SIG-M5 (cell line): ENCODE measurements at places on chromosomes 12 and 14.

DNA sequence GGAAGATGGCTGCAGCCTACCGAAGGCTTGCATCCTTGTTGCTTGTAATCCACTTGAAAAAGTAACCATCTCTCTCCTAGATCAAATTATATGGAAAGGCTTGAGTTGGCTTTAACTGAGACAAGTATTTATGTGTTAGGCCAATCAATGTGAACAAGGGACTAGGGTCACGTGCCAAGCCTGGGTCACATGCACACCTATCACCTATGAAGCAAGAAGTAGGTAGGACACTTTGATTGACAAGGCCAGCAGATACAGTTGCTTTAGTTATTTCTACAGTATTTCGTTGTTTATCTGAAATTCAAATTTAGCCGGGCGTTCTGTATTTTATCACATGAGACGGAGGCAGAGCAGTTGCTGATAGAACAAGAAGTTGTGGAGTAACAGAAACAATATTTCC lies 212.3 kb upstream of the OTX2 start:
- no peak for DNase-seq

GRCh38 chr14:81018251-81018650 lies 62.8 kb downstream of the TSHR start:
- DNase-seq: no peak

DNA sequence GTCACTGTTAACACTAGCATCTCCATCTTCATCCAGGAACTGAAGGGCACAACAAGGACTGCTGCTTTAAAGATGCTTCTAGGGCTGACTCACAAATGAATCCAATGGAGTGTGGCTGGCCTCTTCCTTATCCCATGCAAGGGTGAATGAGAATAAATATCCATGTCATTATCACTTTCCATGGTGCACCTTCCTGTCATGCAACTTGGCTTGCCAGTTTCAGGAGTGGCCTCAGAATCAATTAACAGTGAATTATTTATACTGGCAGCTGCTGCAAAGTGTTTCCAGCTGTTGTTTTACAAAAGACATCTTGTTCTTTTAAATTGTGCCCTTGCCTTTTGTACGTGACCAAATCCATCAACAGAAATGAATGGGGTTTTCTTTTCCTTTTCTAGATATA lies 499.3 kb upstream of the TMEM132C start:
- no peak for DNase-seq

GRCh38 chr12:32891956-32892355 lies 4.6 kb downstream of the PKP2 start:
- no peak for DNase-seq

DNA sequence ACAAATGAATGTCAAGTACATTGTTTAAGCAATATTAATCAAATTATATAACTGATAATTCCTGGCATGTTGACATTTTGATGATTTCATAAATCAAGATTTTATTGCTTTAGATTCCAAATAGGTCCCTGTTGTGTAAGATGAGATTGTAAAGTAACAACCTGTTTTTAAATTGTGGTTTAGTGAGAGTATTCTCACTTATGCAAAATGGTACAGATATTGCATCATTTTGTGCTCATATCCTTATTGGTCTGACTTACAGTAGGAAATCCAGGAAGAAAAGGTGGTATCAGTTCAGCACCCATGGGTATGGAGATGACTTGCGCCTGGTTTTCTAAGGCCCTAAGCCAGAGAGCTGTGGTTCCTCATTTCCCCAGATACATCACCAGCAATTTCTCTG lies 165.5 kb downstream of the KIF21A start:
- no peak for DNase-seq
